ENCODE measurements at places on chromosomes 1 and 21. TPM values are rescaled to one million over a fixed set of nuclear protein-coding genes. Genes with fewer than 3 reads are reported as not detected.
A peak's percentile ranks its signal among the peaks of the same experiment; 100 is the strongest.

DNA sequence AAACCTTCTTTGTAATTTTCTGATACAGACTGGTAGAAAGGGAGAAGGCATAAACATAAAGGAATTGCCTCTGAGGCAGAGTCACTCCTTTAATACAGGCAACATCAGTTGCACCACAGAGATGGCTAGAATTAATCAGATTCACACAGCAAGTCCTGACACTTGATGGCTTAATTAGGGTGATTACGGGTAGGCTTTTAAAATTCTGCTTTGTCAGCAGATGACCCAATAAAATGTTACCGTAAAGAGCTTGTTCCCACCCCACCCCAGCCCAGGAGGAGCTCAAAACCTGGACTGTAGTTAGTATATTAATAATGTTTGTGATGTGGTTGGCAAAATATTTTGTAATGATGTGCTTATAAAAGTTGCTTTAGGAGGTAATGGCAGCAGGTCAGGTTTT, 9.3 kb upstream of the BTG3 start:
- no peak for DNase-seq

- DNase-seq = no peak
Observed at GRCh38 chr1:160394673-160395072, 5.7 kb upstream of the VANGL2 start.

DNA sequence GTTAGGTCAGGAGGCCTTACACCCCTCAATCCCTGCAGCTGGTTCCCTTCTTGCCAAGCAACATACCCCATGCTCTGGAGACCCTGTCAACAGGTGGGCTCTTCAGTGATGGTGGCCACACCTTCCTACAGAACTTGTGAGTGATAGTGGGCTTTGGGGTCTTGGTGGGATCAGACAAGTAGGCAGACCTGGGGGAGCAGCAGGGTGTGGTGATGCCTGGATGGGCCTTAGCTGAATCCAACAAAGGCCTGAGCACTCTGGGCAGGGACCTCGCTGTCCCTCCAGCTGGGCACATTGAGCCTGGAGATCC, 14.9 kb downstream of the FAAH start:
- no peak for DNase-seq

DNA sequence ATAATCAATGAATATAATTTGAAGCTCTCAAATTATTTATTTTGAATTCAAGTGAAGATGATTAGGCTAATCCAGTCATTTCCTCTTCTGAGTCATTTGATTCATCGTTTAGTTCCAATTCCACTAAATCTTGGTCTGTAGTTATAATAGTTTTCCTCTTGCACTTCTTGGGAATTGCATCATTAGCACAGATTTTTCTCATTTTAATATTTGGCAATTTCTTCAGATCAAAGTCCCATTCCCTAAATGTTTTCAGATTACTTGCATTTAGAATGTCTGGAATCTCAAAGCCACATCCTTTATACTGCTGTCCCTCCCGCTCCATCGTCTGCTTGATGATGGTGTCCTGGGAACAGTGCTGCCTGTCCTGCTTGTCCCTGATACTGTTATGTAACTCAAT, 43.5 kb downstream of the MAST2 start:
- no peak for DNase-seq

DNA sequence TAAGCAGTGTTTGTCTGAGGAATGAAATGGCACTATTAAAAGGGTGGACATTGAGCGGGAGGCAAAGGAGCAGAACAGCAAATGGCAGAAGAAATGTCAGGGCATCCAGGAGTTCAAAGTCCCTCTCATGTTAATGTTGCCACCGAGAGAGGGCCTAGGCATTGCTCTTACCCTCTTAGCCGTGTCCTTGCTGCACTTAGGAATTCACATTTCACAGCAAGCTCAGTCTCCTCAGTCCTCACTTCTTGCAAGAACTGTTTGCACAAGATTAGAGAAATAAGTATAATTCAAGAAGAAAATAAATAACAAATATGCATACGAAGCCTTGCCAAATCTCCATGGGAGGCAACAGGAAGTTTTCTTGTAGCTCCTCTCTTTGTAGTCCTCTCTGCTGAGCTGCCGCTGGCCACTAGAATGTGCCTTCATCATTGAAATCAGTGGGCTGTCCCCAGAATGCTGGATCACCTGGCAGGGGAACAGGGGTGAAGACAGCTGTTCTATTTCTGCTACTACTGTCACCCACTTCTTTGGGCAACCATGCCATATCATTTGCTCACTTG, 205.8 kb downstream of the ZNF326 start:
- DNase-seq = no peak

DNA sequence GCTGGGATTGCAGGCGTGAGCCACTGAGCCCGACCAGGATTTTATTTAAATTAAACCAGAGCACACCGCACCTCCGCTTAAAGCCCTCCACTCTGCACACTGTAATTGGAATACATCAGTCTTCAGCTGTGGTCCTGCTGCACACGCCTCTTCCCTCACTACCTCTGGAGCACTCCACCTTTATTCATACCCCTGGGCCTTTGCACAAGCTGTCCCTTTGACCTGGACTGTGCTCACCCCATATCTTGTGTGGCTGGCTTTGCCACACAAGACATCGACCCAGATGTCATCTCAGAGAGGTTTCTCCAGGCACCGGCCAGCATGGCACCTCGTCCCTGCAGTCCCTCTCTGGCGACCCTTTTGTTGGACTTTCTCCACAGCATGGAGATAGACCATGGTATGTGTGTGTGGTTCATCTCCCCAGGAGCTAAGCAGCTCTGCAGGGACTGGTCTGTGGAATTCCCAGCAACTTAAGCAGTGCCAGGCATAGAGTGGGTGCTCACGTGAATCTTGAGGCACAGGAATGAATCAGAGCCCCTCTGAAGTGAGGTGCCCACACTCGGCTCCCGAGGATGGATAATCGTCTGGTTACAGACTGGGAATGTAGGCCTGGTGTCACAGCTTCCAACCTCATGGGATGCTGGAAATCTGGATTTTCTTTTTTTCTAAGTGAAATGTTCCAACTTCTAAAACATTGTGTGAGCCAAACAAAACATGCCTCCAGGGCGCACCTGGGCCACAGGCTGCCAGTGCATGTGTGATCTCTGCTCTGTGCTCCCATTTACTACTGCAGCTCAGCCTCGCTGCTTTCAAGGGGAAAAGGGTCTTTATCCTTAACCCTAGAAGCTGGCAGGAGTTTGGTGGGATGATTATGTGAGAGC, 61.9 kb downstream of the EVA1C start:
- DNase-seq = no peak

DNA sequence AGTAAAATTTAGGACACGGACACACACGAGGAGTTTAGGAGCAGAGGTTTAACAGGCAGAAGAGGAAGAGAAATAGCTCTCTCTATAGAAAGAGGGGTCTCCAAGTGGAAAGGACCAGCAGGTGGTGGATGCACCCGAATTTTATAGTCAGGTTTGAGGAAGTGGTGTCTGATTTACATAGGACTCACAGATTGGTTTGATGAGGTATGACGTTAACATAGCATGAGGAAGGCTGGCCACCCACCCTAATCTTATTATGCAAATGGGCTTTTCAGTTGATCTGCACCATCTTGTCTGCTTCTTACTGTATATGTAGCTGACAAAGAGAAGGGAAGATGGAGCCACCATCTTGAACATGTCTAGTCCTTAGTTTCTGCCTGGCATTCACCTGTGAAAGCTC, 52.5 kb upstream of the RGS2 start:
- DNase-seq = no peak

Gene NBPF4
- total RNA-seq = 1.4 TPM

Gene IFNGR2
- total RNA-seq = 67.1 TPM

DNA sequence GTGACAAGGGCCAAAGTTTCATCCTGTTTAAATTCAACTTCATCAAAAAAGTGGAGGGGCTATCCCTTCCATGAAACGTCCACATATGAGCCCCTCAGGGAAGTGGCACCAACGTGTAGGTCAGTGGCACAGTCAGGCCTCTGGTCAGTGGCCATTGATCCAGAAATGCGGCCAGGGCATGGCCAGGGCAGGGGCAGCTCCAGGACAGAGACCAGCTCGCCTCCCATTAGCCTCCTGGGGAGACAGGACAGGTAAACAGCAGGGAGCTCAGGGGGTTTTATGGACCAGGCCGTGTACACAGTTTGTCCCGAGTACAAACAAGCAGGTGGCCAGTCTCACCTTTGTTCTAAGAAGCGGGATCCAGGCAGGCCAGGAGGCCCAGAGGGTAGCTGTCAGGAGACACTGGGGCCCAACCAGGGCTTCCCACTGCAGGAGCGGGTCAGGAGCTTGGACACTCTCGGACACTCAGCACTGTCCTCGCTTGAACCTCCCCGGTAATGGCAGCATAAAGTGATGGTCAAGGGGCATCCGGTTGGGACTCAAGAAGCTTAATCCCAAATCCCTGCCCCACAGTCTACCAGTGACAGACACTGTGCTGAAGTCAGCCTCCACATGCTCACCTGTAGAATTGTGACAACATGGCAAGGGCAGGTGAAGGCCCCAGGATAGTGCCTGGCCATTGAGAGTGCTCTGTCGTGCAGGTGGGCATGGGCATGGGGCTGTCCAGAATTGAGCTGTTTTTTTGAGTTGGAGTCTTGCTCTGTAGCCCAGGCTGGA, 144.1 kb upstream of the ERRFI1 start:
- no peak for DNase-seq

Gene GUCA2A
- total RNA-seq = not detected

Gene TMEM201
- 42.6 TPM for total RNA-seq

Gene RYR2
- 0.99 TPM for total RNA-seq

Gene PPM1J
- total RNA-seq = 0.85 TPM

- DNase-seq = no peak
Observed at GRCh38 chr1:175197531-175197930, 5.0 kb upstream of the KIAA0040 start.

Gene C8B
- not detected for total RNA-seq

GRCh38 chr1:165290148-165290547, 66.4 kb downstream of the LMX1A start:
- no peak for DNase-seq

GRCh38 chr1:56390232-56390867, 189.0 kb downstream of the PLPP3 start:
- peak; percentile 20 for DNase-seq

- DNase-seq = peak; percentile 52
Observed at GRCh38 chr21:19603011-19603593, 1199.5 kb upstream of the TMPRSS15 start.

Gene LYSMD1
- 15.8 TPM for total RNA-seq

DNA sequence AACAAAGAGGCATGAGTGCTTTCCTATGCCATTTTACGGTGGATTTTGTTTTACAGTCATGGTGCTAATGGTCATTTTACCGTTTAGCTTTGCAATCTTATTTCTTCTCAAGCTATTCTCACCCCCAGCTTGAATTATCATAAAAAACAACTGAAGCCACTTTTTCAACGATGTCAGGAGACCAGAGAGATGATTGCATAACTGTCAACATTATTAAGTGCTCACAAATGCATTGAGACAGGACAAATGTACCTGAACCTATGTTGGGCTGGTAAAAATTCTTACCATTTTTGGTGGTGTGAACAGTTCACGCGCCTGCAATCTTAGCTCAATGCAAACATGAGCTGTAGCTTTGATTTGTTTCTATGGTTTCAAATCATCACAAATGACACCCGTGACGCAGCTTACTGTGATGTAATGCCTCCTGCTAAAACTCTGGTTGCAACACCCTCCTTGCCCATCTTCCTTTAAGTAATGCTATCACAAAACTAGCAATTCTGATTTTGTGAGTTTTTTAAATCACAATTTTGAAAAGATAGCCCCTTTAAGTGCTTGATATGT, 104.4 kb downstream of the UCHL5 start:
- no peak for DNase-seq

DNA sequence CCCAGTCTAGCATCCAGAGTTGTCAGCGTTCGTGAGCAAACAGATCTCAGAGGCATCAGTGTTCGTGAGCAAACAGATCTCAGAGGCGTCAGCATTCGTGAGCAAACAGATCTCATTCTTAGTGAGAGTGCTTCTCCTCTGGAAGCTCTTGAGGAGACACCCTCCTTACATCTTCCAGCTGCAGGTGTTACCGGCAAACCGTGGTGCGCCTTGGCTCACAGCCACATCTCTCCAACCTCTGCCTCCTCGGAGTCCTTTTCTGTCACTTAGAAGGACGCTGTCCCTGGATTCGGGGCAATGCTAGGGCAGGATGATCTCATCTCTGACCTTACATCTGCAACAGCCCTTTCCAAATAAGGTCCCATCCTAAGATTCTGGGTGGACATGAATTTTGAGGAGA, 14.6 kb upstream of the UMODL1 start:
- DNase-seq = no peak

Gene KCNK2
- total RNA-seq = not detected

Gene ZMYND12
- total RNA-seq = not detected

- DNase-seq = peak; percentile 83
Observed at GRCh38 chr1:22416555-22417454, 34.8 kb upstream of the ZBTB40 start.

- DNase-seq = no peak
Observed at GRCh38 chr1:151197863-151198253, 494 bp upstream of the PIP5K1A start.

Gene CELA2A
- not detected for total RNA-seq

Gene SESN2
- total RNA-seq = 5.8 TPM

GRCh38 chr1:205700865-205701401, 20.6 kb upstream of the SLC45A3 start:
- DNase-seq = peak; percentile 45

Gene GBP3
- 0.53 TPM for total RNA-seq

DNA sequence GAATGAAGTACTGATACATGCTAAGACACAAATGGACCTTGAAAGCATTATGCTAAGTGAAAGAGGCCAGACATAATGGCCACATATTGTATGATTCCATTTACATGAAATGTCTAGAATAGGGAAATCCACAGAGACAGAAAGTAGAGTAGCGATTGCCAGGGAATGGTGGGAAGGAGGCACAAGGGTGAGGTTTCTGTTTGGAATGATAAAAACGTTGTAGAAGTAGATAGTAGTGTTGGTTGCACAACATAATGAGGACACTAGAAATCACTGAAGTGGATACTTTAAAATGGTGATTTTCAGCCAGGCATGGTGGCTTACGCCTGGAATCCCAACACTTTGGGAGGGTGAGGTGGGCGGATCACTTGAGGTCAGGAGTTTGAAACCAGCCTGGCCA, 97.6 kb upstream of the VANGL1 start:
- no peak for DNase-seq

- DNase-seq = no peak
Observed at GRCh38 chr1:158720620-158721019, at the start of gene OR6K3. Gene OR6K3, minus strand, starts transcription at chr1:158720720. Its CDS starts 2,605 bp downstream, at chr1:158718115.

DNA sequence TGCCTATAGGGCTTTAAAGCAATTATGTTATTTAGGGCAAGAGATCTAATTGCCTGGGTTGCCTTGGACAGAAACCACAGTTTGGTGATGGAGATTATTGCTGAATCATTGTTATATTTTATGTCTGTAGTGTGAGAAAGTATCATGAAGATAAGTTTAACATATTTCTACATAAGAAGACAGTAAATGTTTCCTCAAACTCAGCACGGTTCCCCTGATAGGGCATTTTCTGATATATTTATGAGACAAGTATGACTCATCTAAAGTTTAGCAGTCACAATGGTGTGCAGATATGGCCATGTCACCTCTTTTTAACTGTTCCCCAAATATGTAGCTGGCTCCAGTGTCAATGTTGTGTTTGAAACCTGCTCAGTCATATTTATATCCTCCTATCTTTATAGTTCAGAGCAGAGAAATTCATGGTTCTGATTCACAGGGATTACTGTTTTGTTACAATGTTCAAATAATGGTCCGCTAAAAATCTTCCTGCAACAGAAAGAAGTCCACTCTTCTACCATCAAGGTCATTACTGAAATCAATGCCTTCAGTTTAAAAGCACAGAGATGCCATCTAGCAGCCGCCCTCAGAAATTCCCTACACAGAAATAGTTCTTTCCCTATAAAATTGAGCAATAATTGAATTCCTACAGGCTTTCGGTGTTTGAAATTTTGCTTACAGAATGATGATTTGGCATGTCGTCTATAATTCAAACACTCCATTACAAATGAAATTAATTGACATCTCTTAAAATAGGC, 3.7 kb downstream of the OLFM3 start:
- no peak for DNase-seq

Gene CR1
- total RNA-seq = 0.16 TPM
